ENCODE measurements at places on chromosomes 7 and 10.

- DNase-seq: no peak
These were observed 669 bp upstream of the AP5Z1 start for GRCh38 chr7:4774658-4775249.

GRCh38 chr10:114611617-114612016, 46.5 kb downstream of the ABLIM1 start:
- no peak for DNase-seq

DNA sequence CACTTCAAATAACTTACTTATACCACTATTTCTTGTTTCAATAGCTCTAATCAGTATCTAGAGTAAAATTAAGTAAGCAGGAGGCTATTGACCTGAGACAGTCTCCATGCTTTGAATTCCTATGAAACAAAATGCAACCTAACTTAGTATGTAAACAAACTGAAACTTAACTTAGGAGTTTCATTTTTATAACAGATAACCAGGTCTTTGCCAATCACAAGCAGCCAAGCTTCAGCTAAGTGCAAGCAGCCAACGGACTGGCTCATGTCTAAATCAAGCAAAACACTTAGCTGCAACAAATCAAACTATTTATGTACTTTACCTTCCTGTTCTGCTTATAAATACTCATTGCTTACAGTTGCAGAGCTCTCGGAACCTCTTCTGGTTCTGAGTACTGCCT, 4.4 kb upstream of the GSTK1 start:
- no peak for DNase-seq

- DNase-seq: no peak
These were observed 205.0 kb downstream of the SORCS1 start for GRCh38 chr10:106959521-106959920.

GRCh38 chr7:66627151-66627681, 1.5 kb upstream of the KCTD7 start:
- no peak for DNase-seq

Measured in 8988T (cell line).